Upper lobe of right lung (tissue), 1 donor: ENCODE measurements at places on chromosomes 5 and 9. TPM values are rescaled to one million over a fixed set of nuclear protein-coding genes. Genes with fewer than 3 reads are reported as not detected.

POMT1 gene
- total RNA-seq = 25.2 TPM

DENND1A gene
- total RNA-seq = 15.4 TPM

THG1L gene
- total RNA-seq = 8.4 TPM

- no peaks in the 10 kb centered on the region for H3K4me1 ChIP-seq
- no peak overlapping the region for H3K27ac ChIP-seq
- no peaks in the 10 kb centered on the region for H3K27me3 ChIP-seq
- DNase-seq = no peak
Measured at GRCh38 chr5:154618696-154619095, 136.5 kb upstream of the LARP1 start.

- H3K4me1 ChIP-seq = no peaks in the 10 kb centered on the region
- no peaks in the 10 kb centered on the region for H3K36me3 ChIP-seq
- DNase-seq = no peak
- H3K4me3 ChIP-seq = no peak overlapping the region
- H3K27me3 ChIP-seq = no peaks in the 10 kb centered on the region
Measured at GRCh38 chr9:36924757-36925432, 109.2 kb downstream of the PAX5 start.
